Adrenal gland (tissue), 19 donors: ENCODE measurements at places on chromosomes 2 and 18. TPM values are rescaled to one million over a fixed set of nuclear protein-coding genes. Genes with fewer than 3 reads are reported as not detected.

DNA sequence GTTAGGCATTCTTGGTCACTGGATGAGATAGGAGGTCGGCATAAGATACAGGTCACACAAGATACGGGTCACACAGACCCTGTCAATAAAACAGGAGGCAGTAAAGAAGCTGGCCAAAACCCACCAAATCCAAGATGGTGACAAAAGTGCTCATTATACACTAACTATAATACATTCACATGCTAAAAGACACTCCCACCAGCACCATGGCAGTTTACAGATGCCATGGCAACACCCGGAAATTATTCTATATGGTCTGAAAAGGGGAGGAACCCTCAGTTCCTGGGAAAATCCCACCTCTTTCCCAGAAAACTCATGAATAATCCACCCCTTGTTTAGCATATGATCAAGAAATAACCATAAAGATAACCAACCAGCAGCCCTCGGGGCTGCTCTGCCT is 56.0 kb upstream of the PTPRM start:
- no peak for DNase-seq

The ARHGAP25 gene
- 8.5 TPM for polyA plus RNA-seq

The PROC gene
- 0.10 TPM for polyA plus RNA-seq

DNA sequence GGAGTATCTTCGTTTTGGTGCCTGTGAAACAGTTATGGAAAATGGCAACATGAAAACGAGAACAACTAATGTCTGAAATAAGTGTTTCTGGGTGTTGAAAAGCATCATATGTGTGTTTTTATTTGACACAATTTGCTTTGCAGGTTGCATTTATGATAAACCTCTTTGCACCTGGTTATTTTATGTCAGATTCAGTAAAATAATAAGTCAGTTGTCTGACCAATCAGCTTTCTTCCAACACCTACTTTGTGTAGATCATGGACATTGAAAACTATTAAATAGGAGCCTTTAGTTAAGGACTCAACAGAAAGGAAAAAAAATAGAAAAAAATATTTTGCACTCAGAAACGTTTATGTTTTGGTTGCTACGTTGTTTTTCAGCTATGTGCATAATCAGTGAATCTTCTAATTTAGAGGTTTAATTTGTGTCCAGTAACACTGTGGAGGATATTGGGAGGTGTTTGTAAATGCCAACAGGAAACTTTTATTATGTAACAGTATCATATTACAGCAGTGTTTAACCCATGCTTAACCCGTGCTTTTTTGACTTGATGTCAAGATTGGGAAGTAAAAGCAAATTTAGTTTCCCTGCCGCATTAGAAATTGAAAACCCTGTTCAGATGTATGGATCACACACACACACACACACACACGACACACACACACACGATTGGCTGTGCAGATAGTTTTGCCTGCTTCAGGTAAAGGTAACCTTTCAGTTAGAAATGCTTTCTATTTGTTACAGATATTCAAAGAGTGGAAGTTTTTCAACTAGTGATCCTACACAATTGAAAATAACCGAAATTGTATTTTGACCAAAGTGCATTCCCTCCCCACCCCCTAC is 2.6 kb downstream of the PKP4 start:
- DNase-seq: no peak

The FBXO36 gene
- polyA plus RNA-seq: 2.4 TPM
